T-helper 1 cell (primary cell): ENCODE measurements at places on chromosomes 1 and 21.

GRCh38 chr1:42429603-42430002 is 26.2 kb downstream of the ZMYND12 start:
- DNase-seq, result no peak

GRCh38 chr1:194477908-194478307 is 1291.5 kb upstream of the B3GALT2 start:
- DNase-seq, result no peak

GRCh38 chr1:93015590-93015989 is 54.3 kb upstream of the DIPK1A start:
- no peak for DNase-seq

DNA sequence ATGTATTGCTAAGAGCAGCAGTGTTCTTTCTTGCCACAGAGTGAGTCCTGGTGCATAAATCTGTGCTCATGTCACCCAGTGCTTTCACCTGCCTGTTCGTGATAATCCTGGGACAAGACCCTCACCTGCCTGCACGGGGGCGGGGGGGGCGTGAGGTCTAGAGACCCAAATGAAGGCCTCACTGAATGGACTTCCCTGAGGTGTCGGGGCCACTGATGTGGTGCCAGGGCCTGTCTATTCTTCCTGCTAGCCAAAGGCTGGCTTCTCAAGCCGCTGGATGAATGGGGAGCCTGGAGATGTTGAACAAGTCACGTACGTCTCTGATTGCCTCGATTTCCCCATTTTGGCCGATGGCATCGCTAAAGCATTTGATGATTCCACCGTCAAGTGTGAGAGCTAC is 118.8 kb upstream of the IRF2BP2 start:
- DNase-seq, result no peak

- DNase-seq, result no peak
These were observed 256.2 kb downstream of the SRGAP2C start for GRCh38 chr1:121440993-121441392.

- DNase-seq, result no peak
These were observed 23.3 kb downstream of the MR1 start for GRCh38 chr1:181057079-181057478.

GRCh38 chr1:165408518-165408917 is 36.4 kb downstream of the RXRG start:
- no peak for DNase-seq

- no peak for DNase-seq
These were observed 6.9 kb upstream of the CAMSAP2 start for GRCh38 chr1:200731654-200732332.

DNA sequence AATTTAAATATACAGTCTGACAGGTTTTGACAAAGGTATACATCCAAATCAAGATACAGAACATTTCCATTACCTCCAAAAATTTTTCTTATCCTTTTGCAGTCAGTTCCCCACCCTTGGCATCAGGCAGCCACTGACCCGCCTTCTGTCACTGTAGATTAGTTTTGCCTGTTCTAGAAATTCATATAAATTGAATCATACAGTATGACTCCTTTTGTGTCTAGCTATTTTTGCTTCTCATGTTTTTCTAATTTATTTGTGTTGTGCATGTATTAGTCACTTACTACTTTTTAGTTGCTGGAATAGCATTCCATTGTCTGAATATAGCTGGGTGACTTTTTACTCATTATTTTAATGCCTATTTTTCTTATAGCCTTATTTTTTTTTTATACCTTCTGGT is 3.8 kb downstream of the UTP25 start:
- DNase-seq, result no peak

- no peak for DNase-seq
These were observed 115.7 kb upstream of the ATP1A1 start for GRCh38 chr1:116257341-116257767.

DNA sequence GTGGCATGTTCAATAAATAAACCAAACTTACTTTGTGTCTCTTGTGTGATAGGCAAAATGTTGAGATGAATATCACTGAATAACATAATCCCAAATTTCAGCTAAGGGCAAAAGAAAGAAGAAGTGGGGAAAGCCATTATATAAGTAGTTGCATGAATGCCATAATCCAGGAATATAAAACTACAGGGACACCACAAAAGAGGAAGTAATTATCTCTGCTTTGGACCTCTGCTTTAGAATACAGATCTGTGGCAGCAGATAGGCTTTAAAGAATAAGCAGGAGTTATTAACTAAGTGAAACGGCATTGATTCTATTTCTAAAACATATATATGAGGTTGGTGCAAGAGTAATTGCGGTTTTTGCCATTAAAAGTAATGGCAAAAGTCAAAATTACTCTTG is 288.5 kb upstream of the SNX7 start:
- no peak for DNase-seq

- no peak for DNase-seq
These were observed 423.9 kb upstream of the RGS18 start for GRCh38 chr1:191734321-191734720.

DNA sequence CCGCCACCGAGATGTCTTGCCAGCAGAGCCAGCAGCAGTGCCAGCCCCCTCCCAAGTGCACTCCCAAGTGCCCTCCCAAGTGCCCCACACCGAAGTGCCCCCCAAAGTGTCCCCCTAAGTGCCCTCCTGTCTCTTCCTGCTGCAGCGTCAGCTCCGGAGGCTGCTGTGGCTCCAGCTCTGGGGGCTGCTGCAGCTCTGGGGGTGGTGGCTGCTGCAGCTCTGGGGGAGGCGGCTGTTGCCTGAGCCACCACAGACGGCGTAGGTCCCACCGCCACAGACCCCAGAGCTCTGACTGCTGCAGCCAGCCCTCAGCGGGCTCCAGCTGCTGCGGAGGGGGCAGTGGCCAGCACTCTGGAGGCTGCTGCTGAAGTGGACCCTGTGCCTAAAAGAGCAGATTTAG is 1.4 kb downstream of the LCE1F start:
- DNase-seq, result no peak

GRCh38 chr21:44527983-44528633 is 11.9 kb downstream of the KRTAP10-1 start:
- DNase-seq, result no peak

- DNase-seq, result no peak
These were observed 1212.3 kb upstream of the NCAM2 start for GRCh38 chr21:19785941-19786340.

- DNase-seq, result no peak
These were observed 188.3 kb downstream of the ASTN1 start for GRCh38 chr1:176976225-176976624.

DNA sequence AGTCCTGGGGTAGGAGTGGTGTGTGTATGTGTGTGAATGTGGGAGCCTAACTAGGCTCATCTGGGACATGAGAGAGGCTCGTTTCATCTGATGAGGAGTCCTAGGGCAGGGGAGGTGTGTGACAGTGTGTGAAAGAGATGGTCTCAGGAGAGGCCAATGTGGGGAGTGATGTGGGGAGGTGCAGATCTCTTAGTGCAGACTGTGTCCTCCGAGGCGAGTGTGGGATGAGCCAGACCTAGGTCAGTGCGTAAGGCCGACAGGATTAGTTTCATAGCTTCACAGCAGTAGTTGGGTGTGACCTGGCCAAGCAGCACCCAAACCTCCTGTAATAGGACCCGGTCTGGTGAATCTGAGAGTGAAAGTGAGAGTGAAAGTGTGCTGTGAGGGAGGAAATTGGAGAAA is 94.7 kb downstream of the LIPI start:
- DNase-seq, result no peak

- DNase-seq, result no peak
These were observed 142.1 kb downstream of the NEGR1 start for GRCh38 chr1:72140222-72140621.

GRCh38 chr1:234639961-234640360 is 30.0 kb upstream of the IRF2BP2 start:
- no peak for DNase-seq

DNA sequence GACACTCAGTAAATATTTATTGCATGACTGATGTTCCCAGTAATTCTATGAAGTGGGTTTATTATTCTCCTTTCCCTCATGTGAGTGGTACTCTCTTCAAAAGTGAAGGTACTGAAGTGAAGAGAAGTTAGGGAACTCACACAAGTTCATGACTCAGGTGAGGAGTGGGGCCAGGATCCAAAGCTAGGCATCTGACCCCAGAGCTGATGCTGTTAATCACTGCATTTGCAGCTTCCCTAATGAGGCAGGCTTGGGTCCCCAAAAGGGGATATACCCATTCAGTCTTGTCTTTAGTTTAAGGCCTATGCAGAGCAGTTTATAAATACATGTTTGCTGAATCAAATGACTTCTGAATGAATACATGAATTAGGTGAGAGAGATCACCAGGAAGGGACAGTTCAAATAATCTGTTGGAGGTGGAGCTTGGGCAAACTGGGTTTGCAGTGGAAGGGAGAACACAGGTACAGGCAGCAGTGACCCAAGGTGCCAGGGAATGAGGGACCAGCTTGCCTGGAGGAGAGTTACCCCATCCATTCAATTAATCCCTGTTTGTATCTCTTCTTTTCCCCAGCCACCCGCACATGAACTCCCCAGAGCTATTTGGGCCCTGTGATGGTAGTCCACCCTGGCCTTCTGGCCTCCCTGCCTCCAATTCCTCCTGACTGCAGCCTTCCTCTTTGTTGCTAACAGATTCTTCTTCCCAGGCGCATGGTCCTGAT is 2.0 kb downstream of the CD58 start:
- DNase-seq, result no peak

DNA sequence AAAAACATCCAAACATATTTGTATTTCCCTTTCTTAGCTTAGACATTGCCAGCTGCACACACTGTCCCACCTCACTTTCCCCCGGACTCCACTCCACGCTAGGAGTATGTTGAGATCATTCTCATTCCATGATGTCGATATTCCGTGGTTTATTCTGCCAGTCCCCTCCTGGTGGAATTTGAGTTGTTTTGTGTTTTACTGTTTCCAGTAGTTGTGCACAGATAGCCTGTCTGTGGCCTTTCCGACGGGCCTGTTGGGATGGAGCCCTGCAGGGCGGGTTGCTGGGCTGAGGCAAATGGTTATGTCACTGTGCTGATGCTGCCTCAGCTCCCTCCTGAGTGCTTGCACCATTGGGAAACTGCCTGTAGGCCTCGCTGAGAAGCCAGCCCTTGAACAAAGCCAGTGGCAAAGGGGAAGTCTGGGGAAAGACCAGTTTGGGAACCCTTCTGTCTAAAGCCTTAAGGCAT is 12.8 kb downstream of the TRAPPC10 start:
- no peak for DNase-seq

DNA sequence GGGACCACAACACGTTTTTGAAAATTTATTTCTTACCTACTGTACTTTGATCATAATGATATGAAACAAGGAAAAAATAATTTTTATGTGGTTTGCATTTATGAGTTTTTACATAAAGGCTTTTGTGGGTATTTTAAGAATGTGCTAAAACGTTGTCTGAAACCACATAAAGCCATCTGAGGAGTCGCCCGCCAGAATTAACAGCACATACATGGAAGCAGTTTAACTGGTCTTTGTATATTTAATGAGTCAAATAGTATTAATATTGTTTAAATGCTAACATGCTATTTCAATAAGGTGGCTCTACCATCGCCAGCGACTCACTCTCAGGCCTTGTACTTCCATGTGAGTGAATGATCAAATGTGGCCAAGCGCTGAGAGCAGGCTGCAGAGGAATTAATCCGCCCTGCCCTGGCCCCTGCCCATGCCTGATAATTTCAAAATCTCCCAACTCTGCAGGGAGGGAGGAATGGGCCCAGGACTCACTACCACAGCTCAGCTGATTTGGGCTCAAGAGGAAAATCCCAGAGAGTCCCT is 49.6 kb downstream of the SLC66A1 start:
- DNase-seq, result no peak

- DNase-seq, result peak; percentile 32
These were observed 9.3 kb upstream of the CACYBP start for GRCh38 chr1:174990382-174990999.
